ENCODE measurements at places on chromosomes 12 and 14.

GRCh38 chr14:61636779-61637178, 58.5 kb upstream of the HIF1A start:
- DNase-seq: no peak

DNA sequence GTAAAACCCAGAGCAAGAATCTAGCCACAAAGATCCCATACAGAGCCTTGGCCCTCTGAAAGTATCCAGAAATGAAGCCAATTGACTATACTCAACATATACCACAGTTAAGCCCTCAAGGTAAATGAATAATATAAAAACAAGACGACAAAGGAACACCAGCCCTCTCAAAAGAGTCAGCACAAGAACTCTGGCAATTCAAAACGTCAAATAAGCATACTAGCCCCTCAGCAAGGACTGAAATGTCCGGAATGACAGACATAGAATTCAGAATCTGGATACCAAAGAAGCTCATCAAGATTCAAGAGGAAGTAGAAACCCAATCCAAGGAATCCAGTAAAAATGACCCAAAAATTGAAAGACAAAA, 49.9 kb downstream of the GTF2A1 start:
- DNase-seq: no peak

DNA sequence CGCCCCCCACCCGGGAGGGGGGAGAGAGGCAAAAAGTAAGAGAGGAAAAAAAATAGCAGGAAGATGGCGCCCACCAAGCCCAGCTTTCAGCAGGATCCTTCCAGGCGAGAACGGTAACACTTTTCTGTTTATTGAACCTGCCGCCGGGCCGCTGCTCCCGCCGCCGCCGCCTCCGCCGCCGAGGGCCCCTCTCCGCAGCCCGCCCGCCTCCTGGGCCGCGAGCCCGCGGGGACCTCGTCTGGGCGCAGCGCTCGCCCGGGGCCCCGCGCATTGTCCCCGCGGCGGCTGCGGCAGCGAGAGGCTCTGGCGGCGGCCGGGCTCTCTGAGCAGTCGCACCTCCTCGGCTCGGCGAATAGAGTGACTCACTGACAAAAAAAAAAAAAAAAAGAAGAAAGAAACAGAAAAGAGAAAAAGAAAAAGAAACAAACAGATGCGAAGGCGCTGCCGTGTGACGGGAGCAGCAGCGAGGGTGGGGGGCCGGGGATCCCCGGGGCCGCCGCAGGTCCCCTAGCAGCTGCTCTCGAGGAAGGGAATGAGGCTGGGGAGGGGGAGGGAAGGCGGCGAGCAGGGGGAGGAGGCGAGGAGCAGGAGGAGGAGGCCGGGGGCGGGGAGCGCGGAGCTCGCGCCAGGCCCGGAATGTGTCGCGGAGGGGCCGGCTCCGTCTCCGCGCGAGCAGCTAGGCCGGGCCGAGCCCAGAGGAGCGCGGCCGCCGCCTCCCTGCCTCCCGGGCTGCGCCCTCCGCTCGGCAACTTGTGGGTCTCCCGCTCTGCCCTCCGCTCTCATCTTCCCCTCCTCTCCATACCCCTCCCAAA, 781 bp downstream of the NPAS3 start:
- DNase-seq: no peak

GRCh38 chr12:52204931-52205505, 13.2 kb upstream of the KRT80 start:
- no peak for DNase-seq

DNA sequence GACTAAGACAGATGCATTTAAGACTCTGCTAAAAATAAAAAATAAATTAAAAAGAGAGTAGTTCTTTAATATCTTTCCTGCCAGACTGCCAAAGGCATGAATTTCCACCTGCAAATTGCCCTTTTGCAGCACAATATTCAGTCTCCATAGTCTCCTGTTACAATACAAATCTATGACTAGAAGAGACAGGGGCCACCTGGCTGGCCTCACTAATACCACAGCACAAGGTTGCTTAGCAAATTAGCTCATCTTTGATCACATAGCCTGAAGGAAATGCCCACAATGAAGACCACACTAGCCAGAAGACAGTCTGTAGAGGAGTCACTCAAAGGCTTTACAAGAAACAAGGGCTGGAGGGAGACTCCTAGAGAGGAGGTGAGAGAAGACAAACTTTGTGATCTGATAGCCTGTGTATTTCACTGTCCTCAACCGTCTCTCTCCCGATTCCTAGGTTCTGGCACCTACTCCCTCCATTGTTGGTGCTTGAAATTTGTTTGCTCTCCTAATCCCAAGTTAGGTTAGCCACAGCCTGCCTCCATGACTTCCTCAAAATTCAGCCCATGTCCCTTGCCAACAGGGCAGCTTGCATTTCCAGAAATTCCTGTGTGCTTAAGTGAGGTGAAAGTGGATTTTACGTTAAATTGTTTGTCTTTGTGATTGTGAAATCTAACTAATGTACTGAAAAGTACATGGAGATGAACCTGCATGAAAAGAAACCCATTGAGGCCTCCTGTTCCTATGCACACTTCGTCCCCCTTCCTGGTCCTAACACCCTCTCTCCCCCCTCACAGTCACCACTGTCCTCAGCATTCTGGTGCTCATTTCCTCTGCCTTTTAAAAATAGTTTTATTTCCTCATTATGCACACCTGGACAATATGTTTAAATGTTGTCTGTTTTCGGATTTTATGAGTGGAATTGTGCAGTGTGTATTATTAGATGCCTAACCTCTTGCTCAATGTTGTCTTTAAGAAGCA, 88.7 kb upstream of the PLXNC1 start:
- no peak for DNase-seq

DNA sequence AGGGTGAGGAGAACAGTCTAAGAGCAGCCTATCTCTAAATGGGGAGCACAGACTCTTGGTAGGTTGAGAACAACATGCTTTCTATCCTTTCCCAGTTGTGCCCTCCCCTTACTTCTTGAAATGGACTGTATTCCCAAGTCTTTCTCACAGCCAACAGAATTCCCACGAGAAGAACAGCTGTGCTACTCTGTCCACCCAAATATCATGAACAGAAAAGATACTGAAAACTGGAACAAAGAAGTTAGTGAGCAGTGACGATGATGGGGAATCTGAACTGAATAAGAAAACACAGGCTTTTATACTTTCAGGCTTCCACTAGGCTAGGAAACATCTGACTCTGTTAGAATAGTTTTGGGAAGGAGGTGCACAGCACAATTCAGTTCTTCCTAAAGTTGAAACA, 3.4 kb downstream of the NACA start:
- no peak for DNase-seq

DNA sequence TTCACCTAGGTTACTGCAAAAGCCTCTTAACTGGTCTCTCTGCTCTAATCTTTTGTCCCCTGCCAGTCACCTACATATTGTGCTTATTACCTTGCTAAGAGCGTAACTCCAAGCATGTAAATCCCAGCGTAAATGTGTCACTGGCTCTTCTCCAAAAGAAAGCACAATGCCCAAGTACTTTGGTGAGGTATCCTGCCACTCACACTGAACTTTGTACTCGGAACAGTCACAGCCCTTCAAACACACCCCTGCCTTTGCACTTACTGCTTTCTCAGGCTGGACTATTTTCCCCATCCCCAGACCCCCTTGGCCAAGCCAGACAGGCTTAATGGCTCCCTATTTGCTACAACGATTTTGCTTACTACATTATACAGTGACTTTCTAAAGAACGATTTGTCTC, 31.7 kb downstream of the GALNT4 start:
- DNase-seq: no peak

GRCh38 chr12:41962171-41962572, 182.5 kb downstream of the GXYLT1 start:
- DNase-seq: no peak

DNA sequence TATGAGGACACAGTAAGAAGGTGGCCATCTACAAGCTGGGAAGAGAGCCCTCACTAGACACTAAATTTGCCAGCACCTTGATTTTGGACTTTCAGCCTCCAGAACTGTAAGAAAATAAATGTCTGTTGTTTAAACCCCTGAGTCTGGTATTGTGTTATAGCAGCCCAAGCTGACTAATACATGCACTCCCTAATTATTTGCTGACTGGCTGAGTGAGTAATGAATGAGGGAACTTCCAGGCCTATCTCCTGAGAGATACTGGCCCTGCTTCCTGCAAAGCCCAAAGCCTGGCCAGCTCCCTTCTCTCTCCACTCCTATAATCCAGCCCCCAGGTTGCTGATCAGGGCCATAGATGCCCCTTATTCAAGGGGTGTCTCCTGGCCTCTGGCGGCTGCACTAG, 120.0 kb upstream of the NOS1 start:
- DNase-seq: no peak

GRCh38 chr12:4286228-4286627, 12.7 kb downstream of the CCND2 start:
- DNase-seq: no peak

- no peak for DNase-seq
Observed at GRCh38 chr14:81402123-81402495, 2.0 kb upstream of the STON2 start.

DNA sequence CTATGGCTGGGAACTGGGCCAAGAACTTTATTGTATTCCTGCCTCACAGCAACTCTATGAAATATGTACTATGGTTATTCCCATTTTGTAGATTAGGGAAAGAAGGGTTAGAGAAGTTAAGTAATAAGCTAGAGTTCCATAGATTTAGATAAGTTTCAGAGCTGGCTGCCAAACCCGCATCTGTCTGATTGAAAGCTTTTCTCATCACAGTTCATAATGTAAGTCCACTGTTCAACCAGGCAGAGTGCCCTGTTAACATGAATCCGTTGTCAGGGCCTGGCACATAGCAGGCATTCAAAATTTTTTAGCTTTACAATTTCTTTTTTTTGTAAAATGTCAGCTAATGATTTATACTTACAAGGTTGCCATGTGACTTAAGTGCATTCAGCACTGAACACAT, 467.3 kb downstream of the NRXN3 start:
- no peak for DNase-seq

GRCh38 chr12:127108360-127109215, 1158.4 kb upstream of the TMEM132C start:
- DNase-seq: peak; percentile 46

- no peak for DNase-seq
Observed at GRCh38 chr12:29754235-29755189, 29.2 kb downstream of the TMTC1 start.

GRCh38 chr12:111925171-111925570, 83.1 kb downstream of the MAPKAPK5 start:
- DNase-seq: no peak

DNA sequence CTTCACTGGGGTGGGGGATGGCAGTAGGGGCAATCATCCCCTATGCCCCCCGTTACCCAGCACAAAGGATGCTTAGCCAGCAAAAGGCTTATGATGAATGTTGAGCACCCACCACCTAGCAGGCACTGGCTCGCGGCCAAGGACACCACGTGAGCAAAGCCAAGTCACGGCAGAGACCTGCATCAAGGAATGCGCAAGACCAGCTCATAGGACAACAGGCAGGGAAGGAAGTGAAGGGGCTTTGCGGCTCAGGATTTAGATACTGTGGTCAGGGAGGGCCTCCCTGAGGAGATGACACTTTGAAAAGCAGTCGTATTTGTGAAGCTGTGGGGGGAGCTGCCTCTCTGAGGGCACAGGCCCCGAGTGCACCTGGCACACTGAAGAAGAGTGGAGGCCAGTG, 32.8 kb downstream of the SH2B3 start:
- no peak for DNase-seq

GRCh38 chr12:47757840-47758583, 668 bp downstream of the RAPGEF3 start:
- no peak for DNase-seq

DNA sequence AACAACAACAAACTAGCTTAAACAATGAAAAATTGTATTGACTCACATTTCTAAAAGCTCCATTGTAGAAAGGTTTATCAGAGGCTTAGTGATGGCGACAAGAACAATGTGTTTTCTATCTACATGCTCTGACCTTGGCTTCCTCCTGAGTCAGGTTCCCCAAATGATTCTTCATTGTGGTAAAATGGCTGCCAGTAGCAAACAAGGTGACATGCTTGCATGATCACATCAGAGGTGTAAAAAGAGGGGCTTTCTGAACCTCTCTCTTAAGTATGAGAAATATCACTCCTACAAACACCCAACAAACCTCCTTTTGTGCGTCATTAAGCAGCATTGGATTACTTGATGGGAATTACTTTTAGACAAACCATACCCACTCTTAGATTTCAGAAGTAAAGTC, 252.4 kb upstream of the SYT1 start:
- DNase-seq: no peak

GRCh38 chr12:49260571-49261363, 4.1 kb upstream of the TUBA1C start:
- DNase-seq: no peak

GRCh38 chr14:41872931-41873685, 266.4 kb downstream of the LRFN5 start:
- no peak for DNase-seq

DNA sequence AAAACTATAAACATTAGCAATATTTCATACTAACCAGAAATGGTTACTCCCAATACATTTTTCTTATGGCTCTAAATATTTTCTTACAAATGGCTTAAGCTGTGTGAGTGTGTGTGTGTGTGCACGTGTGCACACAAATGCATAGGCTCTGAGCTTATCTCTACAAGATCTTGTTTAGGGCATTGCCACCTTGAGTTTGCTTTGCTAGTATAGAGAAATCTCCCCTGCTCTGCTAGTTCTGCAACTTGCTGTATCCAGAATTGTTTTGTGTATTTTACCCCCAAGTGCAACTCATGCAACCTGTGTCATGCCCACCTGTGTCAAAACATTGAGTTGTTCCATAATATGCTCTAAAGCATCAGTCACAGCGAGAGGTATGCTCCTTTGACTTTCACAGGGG, 72.5 kb upstream of the DUSP6 start:
- no peak for DNase-seq

- DNase-seq: no peak
Observed at GRCh38 chr12:49568442-49569162, 660 bp upstream of the MCRS1 start.

GRCh38 chr14:75261820-75262219, 16.8 kb upstream of the FOS start:
- DNase-seq: no peak

DNA sequence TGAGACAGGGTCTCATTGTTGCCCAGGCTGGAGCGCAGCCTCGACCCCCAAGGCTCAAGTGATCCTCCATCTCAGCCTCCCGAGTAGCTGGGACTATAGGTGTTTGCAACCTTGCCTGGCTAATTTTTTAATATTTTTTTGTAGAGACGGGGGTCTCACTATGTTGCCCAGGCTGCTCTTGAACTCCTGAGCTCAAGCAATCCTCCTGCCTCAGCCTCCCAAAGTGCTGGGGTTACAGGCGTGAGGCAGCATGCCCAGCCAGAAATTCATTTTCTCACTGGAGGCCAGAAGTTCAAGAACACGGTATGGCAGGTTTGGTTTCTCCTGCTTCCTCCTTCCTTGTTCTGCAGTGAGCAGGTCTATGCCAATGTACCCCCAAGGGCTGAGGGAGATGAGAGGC, 3.7 kb downstream of the RNASE1 start:
- no peak for DNase-seq

- DNase-seq: no peak
Observed at GRCh38 chr14:62097824-62098223, 335.6 kb downstream of the SNAPC1 start.

- no peak for DNase-seq
Observed at GRCh38 chr14:67487937-67488893, at the start of gene TMEM229B. Gene TMEM229B, minus strand, starts transcription at chr14:67488721. Its CDS starts 14,798 bp downstream, at chr14:67473923.

GRCh38 chr12:49909356-49909755, 5.7 kb upstream of the FAIM2 start:
- no peak for DNase-seq

- no peak for DNase-seq
Observed at GRCh38 chr12:93447555-93448290, 6.0 kb upstream of the UBE2N start.

GRCh38 chr12:133233006-133233405, 2.7 kb downstream of the ANHX start:
- no peak for DNase-seq

All from HS-5 (cell line).